ENCODE measurements at places on chromosomes 16 and 17.

DNA sequence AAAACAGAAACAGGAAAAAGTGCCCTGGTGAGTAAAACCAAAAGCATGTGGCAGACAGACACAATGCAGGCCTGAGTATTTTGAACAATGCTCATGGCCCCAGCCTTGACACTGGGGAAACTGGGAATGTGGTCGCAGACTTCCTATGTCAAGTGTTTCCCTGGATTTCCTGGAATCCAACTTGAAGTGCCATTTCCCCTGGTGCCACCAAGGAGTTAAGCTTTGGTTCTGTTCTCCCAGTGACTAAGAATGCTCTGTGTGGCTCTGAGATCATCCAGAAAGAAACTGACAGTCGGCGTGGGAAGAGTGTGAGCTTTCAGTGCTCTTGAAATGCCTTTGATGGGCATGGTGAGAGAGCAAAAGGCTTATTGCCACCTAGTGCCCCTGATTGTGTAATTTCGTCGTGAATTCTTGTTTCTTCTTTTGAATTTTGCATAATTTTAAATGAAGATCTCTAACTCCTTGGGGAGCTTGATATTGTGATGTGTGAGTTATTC is 96.0 kb downstream of the YPEL2 start:
- DNase-seq, result peak; percentile 39

- no peak for DNase-seq
These were observed 7.6 kb downstream of the SNN start for GRCh38 chr16:11675561-11676511.

- DNase-seq, result no peak
These were observed 16.4 kb downstream of the NTN1 start for GRCh38 chr17:9037736-9038135.

DNA sequence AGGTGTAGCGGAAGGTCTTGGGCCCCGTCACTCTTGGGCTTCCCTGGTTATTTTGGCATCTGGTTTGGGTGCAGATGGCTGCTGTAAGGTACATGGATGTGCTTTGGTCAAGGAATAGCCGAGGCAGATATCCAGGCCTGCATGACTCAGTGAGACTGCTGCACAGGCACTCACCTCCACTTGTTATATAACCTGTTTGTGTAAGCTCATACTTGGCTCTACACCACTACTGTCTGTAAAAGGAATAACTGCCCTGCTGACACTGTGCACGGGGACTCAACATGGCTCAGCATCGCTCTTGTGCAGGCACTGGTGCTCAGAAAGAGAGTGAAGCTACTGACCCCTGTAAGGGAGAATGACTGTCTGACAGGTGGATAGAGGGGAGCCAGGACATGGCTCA is 42.3 kb upstream of the ARL4D start:
- DNase-seq, result no peak

DNA sequence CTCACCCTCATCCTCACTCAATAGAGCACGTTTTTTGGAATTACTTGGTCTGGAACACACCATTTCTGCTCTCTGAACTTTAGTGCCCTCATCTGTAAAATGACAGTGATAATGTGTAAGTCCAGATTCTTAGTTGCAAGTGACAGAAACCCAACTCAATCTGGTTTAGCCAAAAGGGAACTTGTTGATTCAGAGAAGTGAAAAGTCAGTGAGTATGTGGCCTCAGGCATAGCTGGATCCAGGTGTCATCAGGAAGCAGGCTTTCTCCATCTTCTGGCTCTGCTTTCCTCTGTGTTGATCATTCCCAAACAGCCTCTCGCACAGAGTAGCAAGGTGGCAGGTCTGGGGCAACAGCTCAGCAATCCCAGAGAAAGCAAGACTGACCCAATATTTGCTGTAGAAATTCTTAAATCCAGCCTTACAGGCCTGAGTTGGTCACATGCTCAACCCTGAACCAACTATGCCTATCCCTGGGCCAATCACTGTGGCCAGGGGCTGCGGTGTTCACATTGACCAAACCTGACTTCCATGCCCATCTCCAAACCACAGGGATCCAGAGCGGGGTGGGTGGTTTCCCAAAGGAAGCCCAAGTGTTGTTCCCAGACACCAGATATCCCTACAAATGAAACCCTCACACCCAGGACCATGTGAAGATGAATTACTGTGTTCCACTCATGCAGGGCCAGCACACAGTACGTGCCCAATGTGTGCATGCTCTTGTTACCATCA is 23.3 kb upstream of the ALKBH5 start:
- DNase-seq, result no peak

- DNase-seq, result no peak
These were observed at the start of gene ZNF205 for GRCh38 chr16:3112058-3112880. TSS of gene ZNF205 (plus strand) at chr16:3112586. CDS start at chr16:3113431, 845 bp downstream.

GRCh38 chr16:89784406-89784805 is 32.0 kb downstream of the FANCA start:
- DNase-seq, result no peak

GRCh38 chr16:84178146-84178765 is 8.6 kb downstream of the TAF1C start:
- DNase-seq, result no peak

DNA sequence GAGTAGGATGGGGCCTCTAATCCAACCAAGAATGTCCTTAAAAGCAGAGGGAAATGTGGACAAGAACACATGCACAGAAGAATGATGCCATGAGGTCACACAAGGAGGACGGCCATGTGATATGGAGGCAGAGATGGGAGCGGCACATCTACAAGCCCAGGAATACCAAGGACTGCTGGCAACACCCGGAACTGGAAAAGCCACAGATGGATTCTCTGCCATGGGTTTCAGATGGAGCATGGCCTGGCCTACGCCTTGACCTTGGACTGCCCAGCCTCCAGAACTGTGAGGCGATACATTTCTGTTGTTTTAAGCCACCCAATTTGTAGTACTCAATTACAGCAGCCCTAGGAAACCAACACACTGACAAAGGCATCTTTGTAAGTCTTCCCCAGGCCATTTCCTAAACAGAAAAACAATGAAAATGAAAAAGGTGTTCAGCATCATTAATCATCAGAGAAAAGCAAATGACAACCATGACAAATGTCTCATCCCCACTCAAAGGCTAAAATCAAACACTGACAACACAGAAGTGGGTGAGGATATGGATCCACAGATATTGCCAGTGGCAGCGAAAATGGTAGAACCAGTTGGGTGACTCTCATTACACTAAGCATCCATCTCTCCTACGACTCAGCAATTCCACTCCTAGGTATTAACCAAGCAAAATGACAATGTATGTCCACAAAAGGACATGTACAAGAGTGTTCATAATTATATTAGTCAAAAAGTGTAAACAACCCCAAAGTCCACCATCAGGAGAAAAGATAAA is 76.9 kb upstream of the CNEP1R1 start:
- DNase-seq, result no peak

DNA sequence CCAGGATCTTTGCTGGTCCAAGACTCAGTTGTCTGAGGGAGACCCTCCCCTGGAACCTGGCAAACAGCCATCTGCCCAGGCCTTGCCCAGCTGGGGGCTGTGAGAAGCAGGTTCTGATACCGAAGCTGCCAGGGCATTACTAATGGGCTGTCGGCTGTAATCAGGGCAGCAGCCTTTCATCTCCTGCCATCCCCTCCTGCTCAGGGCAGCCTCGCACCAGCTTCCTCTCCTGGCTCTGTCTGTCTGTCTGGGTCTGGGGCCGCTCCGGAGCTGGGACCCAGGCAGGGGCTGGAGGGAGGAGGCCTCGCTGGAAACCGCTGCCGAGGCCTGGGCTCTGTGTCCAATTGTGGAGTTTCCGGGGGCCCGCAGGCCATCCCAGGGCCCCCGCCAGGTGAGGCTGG is 21.6 kb upstream of the BRD7 start:
- DNase-seq, result no peak

- peak; percentile 27 for DNase-seq
These were observed 34.9 kb downstream of the GNAO1 start for GRCh38 chr16:56226187-56226586.
